ENCODE measurements at places on chromosomes 12 and 14.

DNA sequence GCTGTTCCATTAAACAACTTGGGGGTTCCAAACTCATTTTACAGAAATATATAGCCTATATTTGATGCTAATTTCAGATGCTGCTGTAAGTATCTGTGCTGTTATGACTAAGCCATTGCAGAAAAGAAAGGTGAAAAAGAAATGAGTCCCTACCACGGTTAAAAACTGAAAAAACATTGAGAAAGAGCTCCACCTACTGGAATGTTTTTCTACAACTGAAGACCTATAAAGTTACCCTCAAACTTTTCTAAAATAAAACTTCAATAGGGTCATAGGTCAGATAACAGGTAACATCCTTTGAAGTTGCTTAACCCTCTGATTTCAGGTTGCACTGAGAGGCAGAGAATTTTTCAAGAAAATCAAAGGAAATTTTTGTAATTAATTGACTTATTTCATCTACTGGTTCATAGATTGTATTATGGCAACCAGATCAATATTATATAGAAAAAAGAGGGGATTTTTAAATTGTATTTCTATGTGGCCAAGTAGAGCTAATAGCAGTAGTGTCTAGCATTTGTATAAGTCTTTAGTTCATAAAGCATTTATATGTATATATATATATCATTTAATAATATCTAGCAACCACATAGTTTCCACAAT lies 279.9 kb downstream of the RPS29 start:
- peak; percentile 9 for DNase-seq

DNA sequence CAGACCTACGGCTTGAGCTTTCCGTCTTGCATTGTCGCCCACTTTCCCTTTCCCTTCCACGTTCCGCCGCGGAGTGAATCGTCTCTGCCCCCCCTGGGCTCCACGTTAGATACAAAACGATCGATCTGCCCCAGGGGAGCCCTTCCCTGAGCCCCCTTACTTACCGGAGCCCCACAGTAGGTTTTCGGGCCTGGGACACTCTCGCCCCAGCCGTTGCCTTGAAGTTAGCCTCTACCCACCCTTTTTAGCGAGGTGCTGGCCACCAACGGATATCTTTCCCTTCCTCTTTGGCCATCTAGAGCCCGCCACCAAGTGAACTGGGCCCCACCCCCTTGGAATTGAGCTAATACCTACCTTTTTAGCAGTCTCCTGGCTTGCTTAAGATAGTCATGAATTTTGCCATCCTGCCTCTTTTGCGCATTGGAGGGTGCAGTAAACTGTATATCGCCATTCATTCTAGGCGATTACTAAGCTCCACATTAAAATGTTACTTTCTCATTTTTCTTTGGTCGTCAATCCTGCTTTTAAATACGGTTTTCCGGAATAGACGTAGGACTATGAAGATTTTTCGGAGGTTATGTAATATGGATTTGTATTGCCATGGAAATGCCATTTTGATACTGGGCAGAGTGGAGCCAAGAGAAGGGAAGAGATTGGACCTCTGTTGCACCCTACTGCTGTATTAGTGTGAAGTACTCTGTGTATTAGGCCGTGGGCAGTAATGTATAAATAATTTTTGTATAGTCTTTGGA lies 764 bp downstream of the RBM25 start:
- peak; percentile 40 for DNase-seq

DNA sequence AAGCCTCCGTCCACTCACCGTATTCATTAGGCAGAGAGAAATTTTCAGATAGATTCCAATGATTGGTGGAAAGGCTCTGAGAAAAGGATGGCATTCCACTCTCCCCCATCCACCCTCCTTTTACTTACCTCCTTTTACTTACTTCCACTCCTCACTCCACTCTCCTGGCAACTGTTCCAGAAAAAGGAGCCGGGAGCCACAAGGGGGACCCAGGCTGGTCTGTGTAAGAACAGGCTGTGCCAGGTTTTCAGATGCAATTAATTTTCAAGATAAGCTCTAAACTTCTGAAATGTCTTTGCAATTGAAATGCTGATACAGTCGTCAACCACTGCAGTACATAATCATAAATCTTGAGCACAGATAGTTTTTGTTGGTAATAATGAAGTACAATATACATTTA lies 248.8 kb downstream of the ANO6 start:
- peak; percentile 13 for DNase-seq

- no peak for DNase-seq
Observed at GRCh38 chr14:100849115-100849781, 23.3 kb downstream of the MEG3 start.

GRCh38 chr12:46578190-46578982 lies 205.8 kb upstream of the SLC38A2 start:
- DNase-seq: no peak

GRCh38 chr12:22631863-22632463 lies 7.0 kb downstream of the ETNK1 start:
- DNase-seq: peak; percentile 23

- no peak for DNase-seq
Observed at GRCh38 chr12:114924946-114925475, 241.0 kb upstream of the TBX3 start.

DNA sequence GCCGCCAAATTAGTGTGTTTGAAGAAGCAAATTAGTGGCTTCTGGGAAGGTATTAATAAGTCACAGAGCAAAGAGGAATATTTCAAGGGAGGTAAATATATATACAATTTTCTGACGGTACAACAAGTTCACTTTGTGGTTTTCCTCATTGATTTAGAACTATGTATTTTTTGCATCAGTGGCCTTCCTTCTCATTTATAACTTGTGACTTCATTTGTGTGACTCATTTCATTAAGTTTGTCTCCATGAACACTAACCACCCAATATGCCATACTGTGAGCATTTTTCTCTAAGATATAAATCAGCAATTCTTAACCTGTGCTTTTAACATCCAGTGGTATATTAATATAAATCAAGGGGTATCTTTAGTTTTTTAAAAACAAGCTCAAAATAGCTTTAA lies 29.3 kb upstream of the ARHGAP5 start:
- no peak for DNase-seq

GRCh38 chr12:100652488-100652887 lies 79.0 kb downstream of the GAS2L3 start:
- no peak for DNase-seq

DNA sequence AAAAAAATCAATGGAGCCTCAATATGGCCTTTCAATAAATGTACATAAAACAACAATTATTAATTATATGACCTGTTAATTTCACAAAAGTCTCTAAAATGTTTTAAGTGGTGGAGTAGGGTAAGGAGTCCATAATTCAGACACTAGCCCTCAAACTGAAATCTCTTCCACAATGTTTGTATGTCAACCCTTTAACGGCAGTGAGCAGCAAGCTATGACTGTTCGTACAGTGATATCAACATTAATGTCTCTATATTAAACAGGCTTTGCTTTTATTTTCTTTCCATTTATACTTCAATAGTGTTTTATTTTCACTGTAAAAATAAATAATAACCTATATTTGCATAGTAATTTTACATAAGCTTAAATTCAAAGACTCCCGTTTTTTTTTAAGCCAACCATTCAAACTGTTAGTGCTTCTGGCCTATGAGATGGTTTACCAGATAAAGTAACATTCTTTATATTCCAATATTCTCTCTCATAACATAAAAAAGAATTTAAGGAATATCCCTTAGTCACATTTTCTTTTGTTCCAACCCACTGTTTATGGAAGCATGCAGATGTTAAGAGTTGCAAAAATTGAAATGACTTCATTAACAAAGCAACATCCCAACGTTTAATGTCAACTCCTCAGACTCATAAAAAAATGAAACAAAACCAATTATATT lies 2.3 kb downstream of the CDK17 start:
- peak; percentile 20 for DNase-seq

DNA sequence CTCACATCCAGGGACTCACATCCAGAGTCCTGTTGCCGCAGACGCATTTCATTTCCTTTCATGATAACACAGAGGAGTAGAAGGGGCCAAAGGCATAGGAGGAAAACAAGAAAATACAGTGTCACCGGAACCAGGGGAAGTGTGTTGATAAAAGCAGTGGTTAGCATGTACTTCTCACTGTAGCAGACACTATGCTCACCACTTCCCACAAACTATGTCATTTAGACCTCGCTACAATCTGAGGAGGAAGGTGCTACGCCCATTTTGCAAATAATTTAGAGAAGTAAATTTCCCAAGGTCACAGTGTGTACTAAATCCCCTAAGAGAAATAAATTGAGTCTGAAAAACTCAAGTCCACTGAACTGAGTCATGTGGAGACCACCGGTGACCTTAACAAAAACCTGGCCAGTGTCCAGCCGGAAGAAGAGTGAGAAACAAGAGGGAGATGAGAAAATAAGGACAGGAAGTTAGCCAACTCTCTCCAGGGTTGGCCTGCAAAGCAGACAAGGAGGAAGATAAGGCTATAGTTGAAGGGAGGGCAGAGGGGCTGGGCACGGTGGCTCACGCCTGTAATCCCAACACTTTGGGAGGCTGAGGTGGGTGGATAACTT lies 25.8 kb upstream of the TMCC3 start:
- no peak for DNase-seq

GRCh38 chr12:106345746-106346145 lies 11.8 kb upstream of the POLR3B start:
- peak; percentile 35 for DNase-seq

GRCh38 chr14:43249116-43249515 lies 1258.0 kb downstream of the FSCB start:
- no peak for DNase-seq

GRCh38 chr12:44847888-44848702 lies 28.0 kb downstream of the NELL2 start:
- no peak for DNase-seq

GRCh38 chr12:120710031-120710804 lies at the start of gene UNC119B:
Gene UNC119B, plus strand, starts transcription at chr12:120710458. Its CDS starts 17 bp downstream, at chr12:120710475.
- DNase-seq: peak; percentile 71

DNA sequence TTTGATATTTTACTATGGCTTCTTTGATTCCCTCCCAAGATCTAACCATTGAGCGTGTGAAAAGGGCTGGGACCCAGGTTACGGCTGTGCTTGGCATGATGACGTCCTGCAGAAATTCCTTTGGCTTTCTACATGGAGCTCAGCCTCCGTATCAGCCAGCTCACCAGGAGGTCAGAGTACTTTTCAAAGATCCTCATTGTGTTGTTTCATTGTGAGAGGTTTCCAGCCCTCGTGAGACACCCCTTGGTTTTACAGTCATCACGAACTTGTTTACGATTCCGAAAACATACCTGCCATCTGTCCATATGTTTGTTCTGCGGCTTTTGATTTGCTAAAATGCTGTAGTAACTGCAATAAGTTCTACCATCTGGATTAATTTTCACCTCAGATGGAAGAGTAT lies 453.1 kb downstream of the TMEM121 start:
- DNase-seq: no peak

GRCh38 chr12:87051621-87052020 lies 795.4 kb upstream of the MGAT4C start:
- no peak for DNase-seq

- DNase-seq: peak; percentile 77
Observed at GRCh38 chr12:65565601-65566560, 258.4 kb upstream of the HMGA2 start.

- peak; percentile 75 for DNase-seq
Observed at GRCh38 chr12:48779869-48780268, 9.0 kb downstream of the ADCY6 start.

GRCh38 chr14:100122481-100123223 lies 36.8 kb downstream of the DEGS2 start:
- DNase-seq: peak; percentile 98

DNA sequence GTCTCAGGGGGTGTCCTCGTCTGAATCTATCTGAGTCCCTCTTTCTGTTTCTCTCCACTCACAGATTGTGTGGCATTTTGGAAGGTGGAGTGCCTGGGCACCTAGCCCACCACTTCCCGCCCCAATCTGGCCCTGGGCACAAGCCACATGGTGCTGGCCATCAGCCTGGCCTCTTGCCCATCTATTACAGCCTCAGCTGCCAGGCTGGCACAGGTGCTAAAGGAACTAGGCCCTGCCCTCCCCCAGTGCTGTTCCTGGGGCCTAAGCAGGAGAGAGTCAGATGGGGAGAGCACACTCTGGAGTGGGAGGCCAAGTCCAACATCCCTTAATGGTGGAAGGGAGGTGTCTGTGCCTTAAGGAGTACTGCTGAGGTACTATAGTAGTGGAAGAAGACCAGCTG lies 8.3 kb upstream of the CALCOCO1 start:
- DNase-seq: peak; percentile 86

GRCh38 chr12:128791395-128792322 lies 32.1 kb downstream of the SLC15A4 start:
- DNase-seq: no peak

DNA sequence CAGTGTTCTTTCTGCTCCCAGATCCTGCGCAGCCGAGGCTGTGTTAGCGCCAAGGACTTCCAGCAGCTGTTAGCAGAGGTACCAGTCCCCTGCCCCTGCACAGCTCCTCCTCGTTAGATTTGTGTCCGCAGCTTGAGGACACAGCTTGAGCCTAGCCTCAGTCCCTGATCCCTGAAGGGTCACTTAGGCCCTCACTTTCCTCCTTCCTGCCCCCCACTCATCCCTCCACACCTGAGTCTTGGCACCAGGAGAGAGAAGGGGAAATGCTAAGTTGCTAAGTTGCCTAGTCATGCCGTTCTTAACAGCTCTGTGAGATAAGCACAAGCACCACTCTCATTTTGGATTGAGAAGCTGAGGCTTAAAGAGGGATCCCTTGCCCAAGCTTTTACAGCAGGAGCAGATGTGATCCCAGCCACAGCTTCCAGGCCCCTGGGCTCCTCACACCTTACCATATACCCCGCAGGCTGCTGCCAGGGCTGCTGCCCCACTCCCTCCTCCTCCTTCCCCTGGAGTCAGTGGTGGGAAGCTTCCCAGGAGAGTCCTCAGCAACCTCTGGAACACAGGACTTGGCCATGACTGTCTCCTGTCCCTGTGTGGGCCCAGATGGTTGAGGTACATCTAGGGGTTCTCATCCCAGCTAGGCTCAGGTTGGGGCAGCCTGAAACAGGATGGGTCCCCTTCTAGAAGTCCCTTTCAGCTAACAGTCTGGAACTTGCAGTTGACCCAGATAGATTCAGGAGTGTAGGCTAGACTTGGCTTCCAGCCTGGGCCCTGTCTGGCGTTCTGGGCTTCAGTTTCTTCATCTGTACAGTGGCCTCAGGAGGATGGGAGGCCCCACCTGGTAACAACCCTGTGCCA lies 975 bp downstream of the OGFOD2 start:
- DNase-seq: no peak

All from myocyte (in vitro differentiated cells).